Activated CD8-positive, alpha-beta memory T cell treated with anti-CD3 and anti-CD28 coated beads for 48 hours (primary cell): ENCODE measurements at places on chromosomes 1 and 21.

DNA sequence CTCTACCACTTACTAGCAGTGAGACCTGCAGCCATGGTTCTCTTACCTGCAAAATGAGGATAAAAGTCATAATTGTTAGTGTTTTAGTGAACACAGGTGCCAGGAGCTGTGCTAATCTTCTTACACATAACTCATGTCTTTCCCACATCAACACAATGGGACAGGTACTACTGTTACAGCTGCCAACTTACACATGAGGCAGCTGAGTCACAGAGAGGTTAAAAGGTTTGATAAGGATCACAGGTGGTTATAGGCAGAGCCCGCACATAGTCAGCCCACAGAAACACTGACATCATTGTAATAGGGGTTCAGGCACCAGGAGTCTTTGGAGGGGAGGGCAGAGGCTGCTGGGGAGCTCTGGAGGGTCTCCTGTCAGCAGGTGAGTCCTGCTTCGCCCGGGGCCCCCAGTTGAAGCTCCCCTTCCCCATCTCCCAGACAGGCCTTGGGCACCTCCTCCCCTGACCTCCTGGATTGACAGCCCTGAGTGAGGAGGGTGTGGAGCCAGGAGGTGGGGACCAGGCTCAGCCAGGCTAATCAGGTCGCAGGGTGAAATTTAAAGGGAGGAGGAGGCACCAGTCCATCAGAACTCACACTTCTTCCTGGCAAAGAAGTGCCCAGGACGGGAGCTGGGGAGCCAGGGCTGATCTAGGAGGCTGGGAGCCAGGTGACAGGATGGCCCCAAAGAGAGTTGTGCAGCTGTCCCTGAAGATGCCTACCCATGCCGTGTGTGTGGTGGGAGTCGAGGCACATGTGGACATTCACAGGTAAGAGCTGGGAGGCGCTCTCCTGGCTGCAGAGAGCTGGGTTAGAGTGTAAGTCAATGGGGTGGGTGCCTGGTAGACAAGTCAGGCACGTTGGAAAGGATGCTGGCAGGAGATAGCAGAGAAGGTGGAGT, at the start of gene PADI1:
Gene PADI1 (plus strand): TSS at position 583 of the 895 bp plus-strand sequence. CDS start 90 bp downstream, at position 673.
- no peak for DNase-seq

DNA sequence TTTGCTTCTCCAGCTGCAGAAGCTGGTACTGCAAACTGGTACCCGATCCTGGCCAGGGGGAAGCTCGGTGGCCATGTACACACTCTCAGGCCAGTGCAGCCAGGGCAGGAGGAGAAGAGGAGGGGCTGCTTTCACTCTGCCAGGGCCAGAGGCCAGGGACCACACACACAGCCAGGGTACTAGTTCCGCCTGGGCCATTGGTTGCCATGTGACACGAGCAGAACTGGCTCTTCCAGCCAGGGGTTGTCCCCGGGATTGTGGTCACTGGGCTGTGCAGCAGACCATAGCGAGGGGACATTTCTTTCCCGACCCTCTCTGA, 3.7 kb upstream of the SHISAL2A start:
- DNase-seq: no peak

DNA sequence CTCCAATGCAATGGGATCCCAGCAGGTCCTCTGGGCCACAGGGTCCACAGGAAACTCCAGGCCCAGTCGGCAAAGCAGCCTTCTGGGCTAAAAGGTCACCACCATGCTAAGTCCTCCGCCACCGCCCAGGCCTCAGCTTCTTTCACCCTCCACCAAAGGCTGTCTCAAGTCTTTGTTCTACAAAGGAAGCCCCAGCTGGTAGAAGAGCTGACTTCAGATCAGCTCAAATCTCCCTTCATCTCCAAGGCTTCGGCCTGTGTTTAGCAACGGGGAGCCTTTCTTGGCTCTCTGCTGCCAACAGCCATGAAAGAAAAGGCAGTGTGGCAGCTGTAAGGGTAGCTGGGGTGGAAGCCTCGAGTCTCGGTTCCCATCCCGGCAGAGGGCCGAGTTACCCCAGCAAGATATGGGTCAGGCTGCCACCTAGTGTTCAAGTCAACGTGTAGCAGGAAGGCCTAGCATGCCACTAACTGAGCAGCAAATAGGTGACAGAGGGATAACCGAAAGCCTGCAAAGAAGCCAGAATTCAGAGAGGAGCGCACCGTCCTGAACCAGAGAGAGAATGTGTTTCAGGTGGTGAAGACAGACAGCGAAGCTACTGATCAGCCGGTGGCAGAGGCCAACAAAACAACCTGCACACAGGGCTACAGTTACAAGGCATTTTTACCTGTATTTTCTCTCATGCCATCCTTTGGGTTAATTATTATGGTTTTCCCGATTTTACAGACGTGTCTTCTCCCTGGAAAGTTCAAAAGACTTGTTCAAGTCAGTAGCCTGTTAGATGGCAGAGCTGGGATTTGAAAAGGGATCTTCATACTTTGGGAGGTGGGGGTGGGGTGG, 26.8 kb upstream of the CRNN start:
- peak; percentile 23 for DNase-seq

DNA sequence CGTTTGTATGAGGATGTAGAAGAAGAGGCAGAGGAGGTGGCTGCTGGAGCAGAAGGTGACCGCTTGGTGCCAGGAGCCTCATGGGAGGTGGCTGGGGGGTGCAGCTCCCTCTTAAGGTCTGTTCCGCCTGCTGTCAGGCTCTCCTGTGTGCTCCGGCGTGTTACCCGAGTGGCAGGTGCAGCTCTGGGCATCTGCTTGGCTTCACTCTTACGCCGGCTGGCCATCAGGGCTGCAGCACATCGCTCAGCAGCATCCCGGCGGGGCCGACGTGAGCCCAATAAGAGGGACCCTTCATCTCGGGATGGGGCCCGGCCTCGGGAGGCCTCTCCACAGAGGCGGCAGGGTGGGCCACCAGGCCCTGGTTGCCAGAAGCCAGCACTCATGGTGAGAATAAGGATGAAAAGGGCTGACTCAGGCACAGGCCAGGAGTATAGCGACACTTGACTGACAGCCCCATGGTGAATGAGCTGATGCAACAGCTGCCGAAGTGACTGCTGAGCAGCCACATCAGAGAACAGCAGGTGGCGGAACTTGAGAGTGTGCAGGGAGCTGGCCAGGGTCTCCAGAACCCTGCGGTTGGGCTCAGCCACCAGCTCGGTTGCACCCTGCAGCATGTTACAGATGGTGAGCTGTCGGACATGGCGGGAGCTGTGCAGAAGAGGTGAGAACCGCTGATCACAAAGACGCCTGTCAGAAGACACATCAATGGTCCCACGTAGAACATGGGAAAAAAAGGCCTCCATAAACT, 17.5 kb downstream of the LRRC41 start:
- DNase-seq: no peak

DNA sequence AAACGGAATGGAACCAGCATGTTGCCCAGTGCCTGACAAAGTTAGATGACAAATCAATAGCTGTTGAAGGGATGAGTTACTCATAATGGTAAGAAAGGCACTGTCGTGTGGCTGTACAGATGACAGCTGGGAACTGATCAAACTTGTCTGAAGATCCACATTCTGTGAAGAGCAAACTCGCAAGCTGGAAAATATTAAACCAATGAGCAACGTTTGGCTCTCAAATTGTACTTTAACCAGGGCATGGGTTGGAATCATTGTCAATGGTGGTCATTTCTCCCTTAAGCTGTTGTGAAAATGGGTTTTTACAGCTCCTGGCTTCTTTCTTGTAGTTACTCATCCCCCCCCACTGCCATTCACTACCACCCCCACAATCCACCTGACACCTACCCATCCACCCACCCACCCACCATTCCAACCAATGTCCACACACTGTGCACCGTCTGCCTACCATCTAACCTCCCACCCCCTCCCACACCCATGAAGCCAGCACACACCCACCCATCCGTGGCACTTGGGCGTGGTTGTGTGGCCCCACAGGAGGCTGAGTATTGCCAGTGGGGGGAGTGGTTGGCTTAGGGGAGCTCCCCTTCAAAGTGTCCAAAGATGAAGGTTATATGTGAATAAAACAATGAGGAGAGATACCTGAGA, 46.7 kb downstream of the CLDN14 start:
- DNase-seq: no peak

DNA sequence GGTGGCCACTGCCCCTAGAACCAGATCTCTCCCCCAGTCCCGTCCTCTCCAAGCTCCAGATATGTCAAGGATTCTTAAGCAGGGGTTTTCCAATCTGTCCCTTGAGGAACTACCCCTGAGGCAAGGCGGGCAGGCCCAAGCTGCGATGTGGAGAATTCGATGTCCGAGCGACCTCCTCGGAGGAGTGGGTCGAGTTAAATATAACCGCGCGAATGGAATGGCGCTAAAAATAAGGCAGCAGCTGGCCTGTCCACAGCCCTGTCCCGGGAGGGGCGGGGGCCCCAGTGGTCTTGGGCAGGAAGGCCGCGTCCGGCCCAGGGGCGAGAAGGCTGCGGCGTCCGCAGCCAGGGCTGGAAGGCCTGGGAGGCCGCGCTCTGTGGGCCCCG, 5.8 kb upstream of the FOXD3 start:
- no peak for DNase-seq

DNA sequence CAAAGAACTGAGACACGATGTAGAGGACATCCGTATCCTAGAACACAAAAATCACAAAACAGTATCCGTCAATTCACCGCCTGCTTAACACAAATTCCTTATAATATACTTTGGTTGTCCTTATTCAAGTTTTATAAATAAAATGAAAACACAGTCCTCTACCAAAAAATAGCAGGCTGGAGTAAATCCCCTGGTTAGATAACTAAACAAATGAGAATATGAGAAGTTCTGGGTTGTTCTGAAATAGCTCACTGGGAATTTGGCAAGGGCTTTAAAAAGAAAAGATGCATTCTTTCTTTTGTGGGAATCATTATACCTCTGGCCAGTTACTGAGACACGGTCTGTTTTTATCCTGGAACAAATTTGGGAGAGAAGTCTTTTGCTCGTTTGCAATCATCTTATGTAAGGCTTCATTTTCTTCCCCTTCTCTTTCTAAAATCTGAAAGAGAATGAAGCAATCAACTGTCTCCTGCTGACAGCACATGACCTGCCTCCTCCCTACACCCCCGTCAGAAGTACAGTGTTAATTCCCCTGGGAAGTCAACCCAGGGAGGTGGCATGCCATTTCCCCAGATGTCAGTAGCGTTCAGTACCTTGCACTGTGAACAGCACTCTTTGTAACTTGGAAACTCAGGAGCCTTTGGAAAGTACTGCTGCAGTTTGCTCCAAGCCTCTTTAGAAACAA, 37.1 kb upstream of the RAP1GAP start:
- no peak for DNase-seq

DNA sequence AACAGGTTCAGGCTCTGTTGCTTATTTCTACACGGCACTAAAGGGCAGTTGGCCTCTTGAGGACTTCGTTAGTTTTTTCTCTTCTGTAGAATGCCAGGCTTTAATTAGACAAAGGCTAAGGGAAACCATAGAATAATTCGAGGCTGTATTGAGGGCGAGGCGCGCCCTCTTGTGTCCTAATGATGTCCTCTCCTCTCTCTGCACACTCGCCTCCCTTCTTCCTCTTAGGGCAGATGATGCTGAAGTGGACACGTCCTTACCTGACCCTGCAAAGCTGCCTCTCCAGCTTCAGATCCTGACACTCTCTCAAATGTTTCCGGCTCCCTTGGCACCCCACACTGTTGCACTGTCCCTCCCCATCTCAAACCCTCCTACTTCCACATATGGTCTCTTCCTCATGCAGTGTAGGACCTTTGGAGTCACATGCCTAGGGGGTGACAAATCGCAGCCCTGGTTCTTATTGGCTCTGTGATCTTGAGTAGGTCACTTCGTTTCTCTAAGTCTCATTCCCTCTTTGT, 1.9 kb upstream of the ZSCAN20 start:
- peak; percentile 13 for DNase-seq

- DNase-seq: no peak
Measured at GRCh38 chr1:244052016-244052727, 1.1 kb downstream of the ZBTB18 start.

DNA sequence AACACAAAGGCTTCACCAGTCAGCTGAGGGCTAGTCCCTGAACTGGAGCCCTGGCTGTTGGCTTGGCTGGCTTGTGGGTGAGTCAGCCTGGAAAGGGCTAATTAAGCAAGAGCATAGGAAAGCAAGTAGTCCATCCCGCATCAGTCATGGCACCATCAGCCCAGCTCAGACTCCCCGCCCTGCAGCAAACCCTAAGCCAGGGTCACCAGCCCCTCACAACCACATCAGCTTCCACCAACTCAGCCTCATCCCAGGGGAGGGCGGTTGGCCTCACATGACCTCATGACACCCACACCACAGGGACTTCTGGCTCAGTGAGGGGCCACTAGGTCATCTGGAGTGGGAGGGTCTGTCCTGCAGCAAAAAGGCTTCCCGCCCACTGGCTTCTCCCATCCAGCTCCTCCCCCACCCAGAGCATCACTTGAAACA, 7.0 kb upstream of the SPATC1L start:
- no peak for DNase-seq

GRCh38 chr1:225146478-225146877, 217.0 kb downstream of the DNAH14 start:
- no peak for DNase-seq

DNA sequence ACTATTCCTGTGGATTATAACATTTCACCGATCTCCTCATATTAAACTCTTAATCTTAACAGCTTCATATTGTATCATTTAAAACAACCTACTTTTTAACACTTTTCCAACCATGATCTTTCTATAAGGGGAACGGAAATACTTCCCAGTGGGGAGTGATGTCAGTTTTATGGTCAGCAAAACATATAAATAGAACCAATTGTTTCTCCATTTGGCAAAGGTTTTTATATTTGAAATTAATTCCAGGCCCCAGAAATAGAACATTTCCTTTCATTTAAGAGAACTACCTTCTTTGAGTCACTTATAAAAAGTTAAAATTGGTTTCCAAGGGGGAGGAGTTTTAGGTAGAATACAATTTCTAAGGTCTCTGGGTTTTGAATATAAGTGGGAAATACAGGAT, 189.6 kb downstream of the TGFBR3 start:
- no peak for DNase-seq

DNA sequence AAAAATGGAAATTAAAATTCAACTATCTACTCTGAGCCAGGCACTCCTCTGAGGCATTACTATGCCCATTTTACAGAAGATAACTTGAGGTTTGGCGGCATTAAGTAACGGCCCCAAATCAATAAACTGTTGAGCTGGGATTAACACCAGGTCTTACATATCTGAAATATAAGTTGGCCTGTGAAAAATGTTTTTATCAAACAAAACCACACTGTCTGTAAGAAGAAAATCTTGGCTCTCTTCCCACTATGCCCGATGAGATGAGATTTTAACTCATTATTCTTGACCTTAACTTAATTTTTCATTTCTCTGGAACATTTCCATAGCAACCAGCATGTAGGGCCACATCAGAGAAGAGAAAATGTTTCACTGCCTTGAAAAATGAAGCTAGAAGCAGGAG, 21.8 kb downstream of the RC3H1 start:
- DNase-seq: no peak

GRCh38 chr1:101216623-101217022, 20.2 kb upstream of the S1PR1 start:
- no peak for DNase-seq

DNA sequence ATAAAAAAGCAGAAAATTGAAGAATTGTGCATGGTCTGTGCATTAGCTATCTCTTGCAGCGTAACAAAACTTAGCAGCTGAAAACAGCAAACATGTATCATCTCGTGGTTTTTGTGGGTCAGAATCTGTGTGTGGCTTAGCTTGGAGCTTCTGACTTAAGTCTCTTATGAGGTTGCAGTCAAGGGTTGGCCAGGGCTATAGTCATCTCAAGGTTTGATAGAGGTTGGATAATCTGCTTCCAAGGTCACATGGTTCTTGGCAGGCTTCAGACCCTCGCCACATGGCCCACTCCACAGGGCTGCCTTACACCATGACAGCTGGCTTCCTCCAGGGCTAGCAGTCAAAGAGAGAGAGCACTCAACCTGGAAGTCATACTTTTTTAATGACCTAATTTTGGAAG, 35.9 kb downstream of the CNST start:
- DNase-seq: no peak
